ENCODE measurements at places on chromosomes 7 and 10.

- DNase-seq, result no peak
These were observed 5.1 kb downstream of the FZD8 start for GRCh38 chr10:35636956-35637355.

- DNase-seq, result no peak
These were observed 78.3 kb downstream of the SNX10 start for GRCh38 chr7:26370011-26370410.

- no peak for DNase-seq
These were observed 8.6 kb upstream of the MNX1 start for GRCh38 chr7:157018997-157019608.

DNA sequence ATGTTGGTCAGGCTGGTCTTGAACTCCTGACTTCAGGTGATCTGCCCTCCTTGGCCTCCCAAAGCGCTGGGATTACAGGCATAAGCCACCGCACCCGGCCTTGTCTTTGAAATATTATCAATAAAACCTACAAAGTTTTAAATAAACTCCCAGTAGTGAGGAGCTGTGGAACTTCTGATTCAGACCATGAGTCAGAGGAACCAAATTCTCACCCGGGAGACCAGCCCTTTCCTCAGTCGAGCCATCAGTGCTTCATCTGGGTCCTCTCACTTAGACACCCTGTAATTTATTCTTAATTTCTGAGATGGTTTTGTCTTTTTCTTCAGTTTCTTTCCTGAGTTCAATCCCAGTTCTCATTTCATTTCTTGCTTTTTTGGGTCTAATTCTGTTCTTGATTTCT lies 68.6 kb downstream of the DYNC2I1 start:
- no peak for DNase-seq

GRCh38 chr7:44152971-44153947 lies 12.1 kb upstream of the MYL7 start:
- DNase-seq, result no peak

GRCh38 chr7:129655811-129656210 lies 44.3 kb downstream of the NRF1 start:
- no peak for DNase-seq

GRCh38 chr10:88682491-88682890 lies 18.2 kb downstream of the LIPF start:
- DNase-seq, result no peak

DNA sequence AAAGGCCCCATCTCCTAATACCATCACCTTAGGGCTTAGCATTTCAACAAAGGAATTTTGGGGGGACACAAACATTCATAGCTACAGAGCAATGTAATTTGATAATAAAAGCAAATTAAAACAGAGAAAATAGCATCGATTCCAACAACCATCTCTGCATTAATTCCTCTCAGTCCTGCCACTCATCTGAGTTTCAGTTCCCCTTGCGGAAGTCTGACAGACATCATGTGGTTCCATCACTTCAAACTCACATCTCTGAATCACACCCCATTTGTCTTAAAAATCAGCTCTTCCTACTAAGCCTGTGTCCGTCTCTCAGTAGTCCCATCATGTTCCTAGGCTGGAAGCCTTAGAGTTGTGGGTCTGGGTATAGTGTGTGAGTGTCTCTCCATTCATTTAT lies 3.6 kb downstream of the ADCK2 start:
- DNase-seq, result peak; percentile 48

- DNase-seq, result peak; percentile 25
These were observed 55.0 kb downstream of the PKD1L1 start for GRCh38 chr7:47893238-47893637.

GRCh38 chr10:42648512-42648911 lies 10.1 kb upstream of the ZNF33B start:
- DNase-seq, result no peak

GRCh38 chr7:121420976-121421375 lies 24.9 kb upstream of the FAM3C start:
- DNase-seq, result no peak

GRCh38 chr10:87818505-87819288 lies 671 bp upstream of the ATAD1 start:
- DNase-seq, result no peak

GRCh38 chr10:62543571-62544355 lies 169.6 kb downstream of the ZNF365 start:
- DNase-seq, result no peak

- DNase-seq, result no peak
These were observed 21.9 kb downstream of the ERLIN1 start for GRCh38 chr10:100163704-100164621.

DNA sequence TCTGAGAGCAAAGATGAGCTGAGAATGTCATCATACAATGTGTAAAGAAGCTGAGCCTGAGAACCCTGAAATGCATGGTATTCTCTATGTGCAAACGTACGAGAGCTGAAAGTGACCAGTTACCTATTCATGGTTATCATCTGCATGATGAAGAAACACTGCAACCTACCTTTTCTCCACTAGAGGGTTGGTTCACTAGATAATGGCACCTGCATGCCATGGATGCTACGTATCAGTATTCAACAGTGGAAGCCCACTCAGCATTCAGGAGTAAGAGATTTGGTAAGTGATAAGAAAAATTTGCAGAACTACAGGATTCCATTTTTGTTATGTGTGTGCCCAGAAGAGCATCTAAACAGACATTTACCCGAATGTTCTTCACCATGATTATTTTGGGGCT lies 145.4 kb downstream of the PTPRN2 start:
- DNase-seq, result no peak

GRCh38 chr10:122197611-122198222 lies 73.4 kb upstream of the BTBD16 start:
- DNase-seq, result no peak

GRCh38 chr10:98246911-98247805 lies 20.8 kb downstream of the LOXL4 start:
- DNase-seq, result no peak

DNA sequence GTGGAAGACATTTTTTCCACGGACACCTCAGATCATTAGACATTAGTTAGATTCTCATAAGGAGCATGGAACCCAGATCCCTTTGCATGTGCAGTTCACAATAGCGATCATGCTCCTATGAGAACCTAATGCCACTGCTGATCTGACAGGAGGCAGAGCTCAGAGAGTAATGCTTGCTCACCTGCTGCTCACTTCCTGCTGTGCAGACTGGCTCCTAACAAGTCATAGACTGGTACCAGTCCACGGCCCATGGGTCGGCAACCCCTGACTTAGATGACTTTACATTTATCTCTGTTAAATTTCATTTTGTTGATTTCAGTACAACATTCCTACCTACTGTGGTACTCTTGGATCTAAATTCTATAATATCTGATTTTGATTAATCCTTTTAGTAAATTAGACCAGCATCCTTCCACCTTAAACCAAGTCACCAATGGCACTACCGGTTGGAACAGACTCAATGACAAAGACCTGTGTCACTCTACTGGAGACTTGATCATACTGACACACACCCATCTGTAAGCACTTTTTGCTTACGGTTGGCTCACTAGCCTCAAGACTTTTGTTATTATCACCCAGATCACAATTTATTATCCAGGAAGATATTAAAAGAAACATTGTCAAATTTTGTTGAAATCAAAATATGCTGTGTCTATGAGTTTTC lies 8.0 kb upstream of the CCDC71L start:
- DNase-seq, result no peak

DNA sequence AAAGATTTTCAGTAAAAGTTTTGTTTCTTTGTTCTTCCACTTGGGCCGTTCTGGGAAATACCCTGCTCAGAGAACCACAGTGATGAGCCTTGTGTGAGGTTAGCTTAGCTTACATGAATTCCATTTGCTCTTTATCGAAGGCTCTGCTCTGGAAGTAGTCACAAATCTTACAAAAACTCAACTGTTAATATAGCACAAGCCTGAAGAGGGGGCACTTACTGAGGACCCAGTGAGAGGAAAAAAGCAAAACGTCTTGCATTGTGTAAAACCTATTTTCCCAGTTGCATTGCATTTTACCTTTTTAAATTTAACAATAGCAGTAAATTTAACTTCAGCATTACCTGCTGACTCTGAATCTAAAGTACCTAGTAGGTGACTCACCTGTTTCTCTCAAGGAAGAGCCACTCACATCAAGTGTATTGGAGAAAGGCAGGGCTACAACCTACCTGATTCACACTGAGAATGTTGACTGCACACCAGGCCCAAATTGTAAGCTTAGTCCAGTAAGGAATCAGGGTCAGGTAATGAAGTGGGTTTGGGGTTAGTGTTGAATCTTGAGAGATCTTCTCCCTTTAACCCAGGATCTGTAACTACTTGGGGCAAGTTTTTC lies 42.3 kb downstream of the PPP1R17 start:
- DNase-seq, result no peak

- DNase-seq, result no peak
These were observed 212.4 kb upstream of the BMPER start for GRCh38 chr7:33692956-33693355.

DNA sequence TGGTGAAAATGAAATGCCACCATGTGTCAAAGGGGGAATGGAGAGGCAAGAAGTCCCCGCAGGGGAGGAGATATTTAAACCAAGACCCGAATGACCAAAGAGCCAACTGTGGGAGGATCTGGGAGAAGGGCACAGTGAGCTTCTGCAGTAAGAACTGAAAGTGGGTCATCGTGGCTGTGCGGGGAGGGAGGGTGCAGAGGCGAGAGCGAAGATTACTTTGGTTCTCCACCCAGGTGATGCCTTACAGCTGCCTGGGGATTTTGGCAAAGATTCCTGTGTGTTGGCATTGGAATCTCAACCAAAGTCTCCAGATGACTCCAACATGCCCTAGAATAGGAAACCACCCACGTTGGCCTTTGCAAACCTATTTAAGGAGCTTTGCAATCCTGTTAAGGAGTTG lies 44.2 kb upstream of the ADAM12 start:
- DNase-seq, result no peak

DNA sequence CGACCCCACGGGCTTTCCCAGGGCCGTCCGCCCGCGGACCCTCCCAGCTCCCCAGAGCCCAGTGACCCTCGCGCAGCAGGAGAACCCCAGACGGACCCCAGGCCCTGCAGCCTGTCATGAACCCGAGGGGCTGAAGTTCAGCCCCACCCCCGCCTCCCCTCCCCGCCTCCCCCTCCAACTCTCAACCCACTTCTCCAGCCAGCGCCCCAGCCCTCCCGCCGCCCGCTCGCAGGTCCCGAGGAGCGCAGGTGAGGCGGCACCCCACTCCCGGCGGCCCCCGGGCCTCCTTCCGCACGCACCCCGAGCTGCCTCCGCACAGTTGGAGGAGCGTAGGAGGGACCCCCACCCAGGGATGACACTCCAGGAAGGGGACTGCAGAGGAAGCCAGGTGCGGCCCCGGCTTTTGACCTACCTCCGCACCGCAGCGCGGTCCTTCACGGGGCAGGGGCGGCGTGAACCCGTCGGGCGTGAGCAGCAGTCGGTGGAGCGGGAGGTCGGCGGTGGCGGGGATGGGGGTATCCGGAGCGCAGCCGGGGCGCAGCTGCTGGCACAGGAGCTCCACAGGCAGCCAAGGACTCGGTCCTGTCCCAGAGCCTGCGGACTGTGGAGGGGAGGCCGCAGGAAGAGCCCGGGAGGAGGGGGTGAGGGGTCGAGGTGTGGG lies at the start of gene TMEM176A:
TMEM176A (plus strand) TSS at position 189 of the 661 bp plus-strand sequence. CDS start 782 bp downstream, outside the sequence.
- DNase-seq, result no peak
